ENCODE measurements at places on chromosomes 4 and X. TPM values are rescaled to one million over a fixed set of nuclear protein-coding genes. Genes with fewer than 3 reads are reported as not detected.

The STPG2 gene
- not detected for total RNA-seq

The TCEAL7 gene
- 0.26 TPM for total RNA-seq

The NAA11 gene
- total RNA-seq, result not detected

The BCAP31 gene
- total RNA-seq, result 341 TPM

The UBL4A gene
- 29.8 TPM for total RNA-seq

The NLRP2B gene
- total RNA-seq, result under 0.01 TPM

The SETD7 gene
- total RNA-seq, result 51.1 TPM

The NAP1L3 gene
- 0.39 TPM for total RNA-seq

The SNCA gene
- total RNA-seq, result 116 TPM

The PRKG2 gene
- not detected for total RNA-seq

The SH3D19 gene
- total RNA-seq, result 43.0 TPM

The BCORL1 gene
- 1.7 TPM for total RNA-seq

The TEX13D gene
- not detected for total RNA-seq

The ADH5 gene
- total RNA-seq, result 54.3 TPM

The ZDHHC15 gene
- under 0.01 TPM for total RNA-seq

The KLF8 gene
- 0.13 TPM for total RNA-seq

The MAGEE2 gene
- total RNA-seq, result not detected

The HERC5 gene
- 3.4 TPM for total RNA-seq

The HERC3 gene
- 7.7 TPM for total RNA-seq

The RASGEF1B gene
- total RNA-seq, result under 0.01 TPM

The KCNE5 gene
- total RNA-seq, result 0.13 TPM

The ARMCX4 gene
- 3.4 TPM for total RNA-seq

The PAK3 gene
- total RNA-seq, result 1.3 TPM
